Stimulated activated CD4-positive, alpha-beta T cell treated with anti-CD3 and anti-CD28 coated beads, Interleukin-1b, Interleukin-23, amount 100 ng/mL, for 24 hours (primary cell): ENCODE measurements at places on chromosomes 3 and 15.

- DNase-seq = no peak
These were observed 19.9 kb upstream of the HEG1 start for GRCh38 chr3:125075738-125076137.

DNA sequence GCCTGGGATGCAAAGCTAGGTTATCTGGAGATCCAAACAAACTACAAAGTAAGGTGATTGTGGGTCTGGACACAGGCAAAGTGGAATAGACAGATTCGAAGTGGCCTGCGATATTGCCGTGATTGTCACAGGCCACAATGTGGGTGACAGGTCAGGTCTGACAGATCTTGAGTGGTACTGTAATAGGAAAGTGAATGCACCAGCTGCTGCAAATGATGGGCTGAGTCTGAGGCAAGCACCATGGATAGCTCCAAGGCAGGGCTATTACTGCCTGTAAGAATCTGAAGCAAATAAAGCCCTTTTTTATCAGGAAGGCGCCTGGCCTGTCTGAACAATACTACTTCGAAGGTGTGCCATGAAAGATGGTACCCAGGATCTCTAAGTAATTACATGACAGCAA, 10.0 kb downstream of the ARMC8 start:
- no peak for DNase-seq

DNA sequence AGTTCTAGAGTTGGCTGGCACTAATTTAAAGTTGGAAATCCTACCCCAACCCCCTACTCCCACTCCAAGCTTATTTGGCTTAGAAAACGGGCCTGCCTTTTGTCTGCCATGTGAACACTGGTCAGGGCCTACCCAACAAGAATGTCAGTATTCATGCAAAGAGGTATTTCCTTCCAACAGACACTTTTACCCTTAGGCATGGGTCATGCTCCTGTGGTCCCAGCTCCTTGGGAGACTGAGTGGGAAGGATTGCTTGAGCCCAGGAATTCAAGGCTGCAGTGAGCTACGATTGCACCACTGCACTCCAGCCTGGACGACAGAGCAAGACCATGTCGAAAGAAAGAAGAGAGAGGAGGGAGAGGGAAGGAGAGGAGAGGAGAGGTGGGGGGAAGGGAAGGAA, 137.5 kb upstream of the LRTM1 start:
- no peak for DNase-seq

- DNase-seq = no peak
These were observed 64.0 kb upstream of the TTBK2 start for GRCh38 chr15:42984493-42985034.

GRCh38 chr15:70017801-70018200, 79.9 kb downstream of the TLE3 start:
- no peak for DNase-seq

- no peak for DNase-seq
These were observed 54.7 kb downstream of the OXNAD1 start for GRCh38 chr3:16319723-16320122.
